ENCODE measurements at places on chromosomes 4 and X. TPM values are rescaled to one million over a fixed set of nuclear protein-coding genes. Genes with fewer than 3 reads are reported as not detected.

Gene ANXA10
- total RNA-seq = not detected

Gene FHIP1A
- total RNA-seq = 25.7 TPM

Gene MTNR1A
- 1.6 TPM for total RNA-seq

Gene PNMA5
- not detected for total RNA-seq

Gene TBC1D14
- total RNA-seq = 58.8 TPM

Gene HERC5
- total RNA-seq = 4.1 TPM

Gene GUCY1B1
- total RNA-seq = 10.9 TPM

Gene PTPN13
- total RNA-seq = 183 TPM

DNA sequence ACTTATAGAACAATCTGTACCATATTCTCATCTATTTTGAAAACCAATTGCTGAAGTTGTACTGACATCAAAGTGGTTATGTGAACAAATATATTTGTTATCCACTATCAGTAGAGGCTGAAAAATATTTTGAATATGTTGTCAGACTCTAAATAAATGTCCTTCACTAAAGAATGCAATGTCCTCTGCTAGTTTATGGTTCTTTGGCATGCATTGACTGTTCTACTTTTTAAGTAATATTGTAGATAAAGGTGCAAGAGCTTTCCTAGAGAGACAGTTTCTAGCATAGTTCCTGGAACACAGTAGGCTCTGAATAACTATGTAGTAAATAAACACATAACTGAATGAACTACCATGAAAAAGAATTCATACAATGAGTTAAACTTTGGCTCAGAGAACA lies 18.2 kb upstream of the COX7B2 start:
- no peaks in the 10 kb centered on the region for H3K36me3 ChIP-seq
- DNase-seq = no peak
- H3K27ac ChIP-seq = no peak overlapping the region
- H3K27me3 ChIP-seq = peaks cover 40% of the 10 kb centered on the region
- no peak overlapping the region for H3K4me3 ChIP-seq
- no peaks in the 10 kb centered on the region for H3K4me1 ChIP-seq

DNA sequence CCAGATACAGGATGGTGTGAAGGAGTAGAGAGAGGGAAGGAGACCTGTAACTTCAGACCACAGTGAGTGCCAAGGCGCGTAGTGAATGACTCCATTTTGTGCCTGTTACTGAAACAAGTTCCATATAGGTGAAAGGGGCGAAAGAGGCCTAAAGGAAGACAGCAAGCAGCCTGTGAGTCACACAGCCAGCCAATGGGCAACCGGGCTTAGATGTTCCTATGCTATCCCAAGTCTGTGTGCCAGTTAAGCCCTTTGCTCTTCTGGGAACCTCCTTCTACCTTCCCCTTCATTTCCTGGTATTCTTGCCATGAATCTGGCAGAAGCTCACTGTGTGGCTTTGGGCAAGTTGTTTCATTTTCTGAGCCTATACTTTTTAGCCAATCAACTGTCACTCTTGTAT lies 161.8 kb upstream of the LDB2 start:
- no peaks in the 10 kb centered on the region for H3K36me3 ChIP-seq
- H3K27ac ChIP-seq = no peak overlapping the region
- no peaks in the 10 kb centered on the region for H3K4me1 ChIP-seq
- no peak overlapping the region for H3K4me3 ChIP-seq

DNA sequence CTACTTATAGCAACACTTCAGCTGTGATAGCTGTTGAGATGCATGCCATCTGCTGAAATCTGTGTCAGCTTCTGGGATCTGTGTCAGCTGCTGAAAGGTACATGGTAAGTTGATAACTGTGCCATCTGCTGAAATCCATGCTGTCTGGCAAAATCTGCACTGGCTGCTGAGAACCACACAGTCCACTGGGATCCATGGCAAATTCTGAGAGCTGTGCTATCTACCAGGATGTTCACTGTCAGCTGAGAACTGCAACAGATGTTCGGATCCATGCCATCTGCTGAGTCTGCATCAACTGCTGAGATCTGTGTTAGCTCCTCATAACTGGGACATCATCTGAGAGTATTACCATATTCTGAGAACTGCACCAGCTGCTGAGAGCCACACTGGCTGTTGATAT lies 430.5 kb upstream of the POU3F4 start:
- H3K27ac ChIP-seq = no peak overlapping the region
- no peaks in the 10 kb centered on the region for H3K36me3 ChIP-seq
- H3K27me3 ChIP-seq = no peaks in the 10 kb centered on the region
- H3K4me3 ChIP-seq = no peak overlapping the region
- no peak for DNase-seq

- no peak for DNase-seq
- peaks cover 33% of the 10 kb centered on the region for H3K4me1 ChIP-seq
- H3K27ac ChIP-seq = no peak overlapping the region
- no peaks in the 10 kb centered on the region for H3K27me3 ChIP-seq
- no peak overlapping the region for H3K4me3 ChIP-seq
These were observed 59.0 kb downstream of the SAT1 start for GRCh38 chrX:23841847-23842522.

- no peaks in the 10 kb centered on the region for H3K4me1 ChIP-seq
- H3K4me3 ChIP-seq = no peak overlapping the region
- H3K36me3 ChIP-seq = no peaks in the 10 kb centered on the region
- no peak overlapping the region for H3K27ac ChIP-seq
These were observed 172.2 kb upstream of the CXCL13 start for GRCh38 chr4:77433418-77433733.

DNA sequence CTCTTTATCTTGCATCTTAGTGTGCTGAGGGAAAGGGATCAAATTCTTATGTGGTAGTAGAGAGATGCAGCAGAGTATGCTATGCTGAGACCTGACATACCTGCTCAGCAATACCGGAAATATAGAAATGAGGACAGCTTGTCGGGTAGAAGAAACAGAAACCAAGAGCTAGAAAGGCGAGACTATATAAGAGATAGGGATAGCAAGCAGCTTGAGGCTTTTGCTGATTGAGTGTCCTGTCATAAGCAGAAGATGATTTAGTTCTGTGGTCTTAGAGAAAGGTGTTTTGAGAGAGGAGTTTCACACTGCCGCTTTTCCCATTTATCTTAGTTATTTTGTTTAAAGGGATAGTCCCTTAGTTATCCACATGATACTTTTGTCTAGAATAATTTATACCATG lies 31.7 kb downstream of the USP9X start:
- H3K27ac ChIP-seq = no peak overlapping the region
- no peaks in the 10 kb centered on the region for H3K36me3 ChIP-seq

- no peaks in the 10 kb centered on the region for H3K27me3 ChIP-seq
- H3K4me1 ChIP-seq = no peaks in the 10 kb centered on the region
- H3K36me3 ChIP-seq = no peaks in the 10 kb centered on the region
- no peak for DNase-seq
- no peak overlapping the region for H3K4me3 ChIP-seq
These were observed 18.6 kb downstream of the CLTRN start for GRCh38 chrX:15646031-15646430.

- no peak for DNase-seq
- H3K27ac ChIP-seq = no peak overlapping the region
- H3K27me3 ChIP-seq = no peaks in the 10 kb centered on the region
- peaks cover 6% of the 10 kb centered on the region for H3K36me3 ChIP-seq
These were observed 219.8 kb downstream of the OR13H1 start for GRCh38 chrX:131763674-131764073.

DNA sequence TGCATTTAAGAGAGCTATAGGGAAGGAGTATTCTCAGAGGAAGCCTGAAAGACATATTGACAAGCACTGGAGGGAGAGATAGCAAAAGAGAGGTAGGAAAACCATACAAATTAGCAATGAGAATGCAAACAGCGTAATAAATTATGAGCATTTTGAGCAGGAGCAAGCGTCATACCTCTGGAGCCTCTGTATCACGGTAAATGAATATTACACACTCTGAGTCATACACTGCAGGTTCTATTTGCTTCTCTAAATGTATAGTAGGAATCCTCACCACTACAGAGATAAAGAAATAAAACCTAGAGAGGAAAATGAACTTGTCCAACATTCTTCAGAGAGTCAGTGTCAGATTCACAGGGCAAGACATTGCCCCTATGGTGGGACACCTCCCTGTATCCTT lies 46.4 kb upstream of the GABRE start:
- H3K27ac ChIP-seq = no peak overlapping the region
- H3K27me3 ChIP-seq = no peaks in the 10 kb centered on the region
- DNase-seq = no peak

DNA sequence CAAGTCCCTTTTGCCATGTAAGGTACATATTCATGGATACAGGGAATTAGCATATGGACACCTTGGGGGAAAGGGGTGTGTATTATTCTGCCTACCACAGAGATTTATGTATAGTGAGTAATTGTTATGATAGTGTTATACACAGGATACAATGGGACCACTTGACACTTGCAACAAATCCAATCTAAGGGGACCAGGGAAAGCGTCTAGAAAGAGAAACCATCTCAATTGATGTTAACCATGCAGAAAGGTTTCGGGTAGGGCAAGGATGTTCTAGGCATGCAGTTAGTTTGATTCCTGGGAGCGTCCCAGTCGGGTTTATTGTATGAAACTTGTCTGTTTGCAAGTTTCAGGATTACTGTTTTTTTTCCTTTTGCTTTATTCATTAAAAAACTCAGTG lies 34.2 kb downstream of the MMRN1 start:
- no peak overlapping the region for H3K4me3 ChIP-seq
- DNase-seq = no peak
- H3K27me3 ChIP-seq = no peaks in the 10 kb centered on the region
- no peaks in the 10 kb centered on the region for H3K36me3 ChIP-seq
- H3K27ac ChIP-seq = no peak overlapping the region

GRCh38 chrX:134373736-134374135 lies 86.2 kb upstream of the HPRT1 start:
- H3K4me1 ChIP-seq = peaks cover 11% of the 10 kb centered on the region
- H3K27ac ChIP-seq = peak overlapping the region; percentile 96
- DNase-seq = no peak
- H3K36me3 ChIP-seq = peaks cover 6% of the 10 kb centered on the region
- H3K27me3 ChIP-seq = no peaks in the 10 kb centered on the region

DNA sequence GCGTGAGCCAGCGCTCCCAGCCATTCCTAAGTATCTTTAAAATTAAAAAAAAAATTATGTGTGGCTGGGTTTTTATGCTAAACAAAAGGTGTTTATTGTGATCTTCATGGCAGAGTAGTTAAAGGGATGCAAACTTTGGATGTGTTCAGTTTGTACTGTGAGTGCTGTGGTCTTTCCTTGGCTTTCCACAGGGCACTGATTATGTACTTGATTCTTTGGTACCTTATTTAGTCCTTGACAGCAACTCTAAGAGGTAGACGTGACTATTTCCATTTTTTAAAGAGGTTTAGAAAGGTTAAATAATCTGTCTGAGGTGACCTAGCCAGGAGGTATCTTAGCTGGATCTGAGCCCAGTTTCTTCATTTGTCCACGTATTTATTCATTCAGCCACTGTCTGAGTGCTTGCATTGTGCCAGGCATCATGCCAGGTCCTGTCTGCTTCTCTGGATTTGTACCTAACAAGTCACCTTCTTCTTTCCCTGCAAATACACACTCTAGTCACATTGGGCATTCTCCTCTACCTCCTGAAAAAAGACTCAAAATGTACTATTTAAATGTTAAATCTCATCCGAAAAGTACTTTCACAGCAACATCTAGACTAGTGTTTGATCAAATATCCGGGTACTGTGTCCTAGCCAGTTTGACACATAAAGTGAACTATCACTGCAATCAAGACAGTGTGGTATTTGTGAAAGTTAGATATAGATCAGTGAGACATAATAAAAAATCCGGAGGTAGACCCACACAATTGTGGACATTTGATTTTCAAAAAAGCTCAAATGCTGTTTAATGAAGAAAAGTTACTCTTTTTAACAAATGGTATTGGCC lies 31.5 kb downstream of the WWC2 start:
- H3K4me1 ChIP-seq = peaks cover 12% of the 10 kb centered on the region
- peak overlapping the region; percentile 9 for H3K27ac ChIP-seq
- no peak for DNase-seq
- no peak overlapping the region for H3K4me3 ChIP-seq

DNA sequence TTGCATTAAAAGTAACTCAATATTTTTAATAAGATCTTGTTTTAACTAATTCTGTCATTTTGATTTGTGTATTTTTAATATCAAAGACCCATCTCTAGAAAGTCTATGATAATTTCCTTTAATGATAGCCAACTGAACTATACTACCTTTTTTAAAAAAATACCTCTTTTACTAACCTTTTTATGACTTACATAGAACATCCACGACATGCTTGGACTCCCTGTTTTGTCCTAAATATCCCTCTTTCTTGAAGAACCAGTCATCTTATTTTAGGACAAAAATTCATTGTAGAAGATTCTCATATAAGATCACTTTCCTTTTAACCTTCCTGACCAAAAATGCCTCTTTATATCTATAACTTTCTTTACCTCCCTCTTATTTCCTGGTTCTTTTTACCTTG lies 76.8 kb upstream of the GC start:
- peak; percentile 46 for DNase-seq
- no peak overlapping the region for H3K4me3 ChIP-seq
- no peaks in the 10 kb centered on the region for H3K27me3 ChIP-seq
- peaks cover 9% of the 10 kb centered on the region for H3K4me1 ChIP-seq
- no peaks in the 10 kb centered on the region for H3K36me3 ChIP-seq

GRCh38 chr4:3829956-3830773 lies 64.0 kb downstream of the ADRA2C start:
- DNase-seq = peak; percentile 91
- no peak overlapping the region for H3K27ac ChIP-seq
- no peaks in the 10 kb centered on the region for H3K36me3 ChIP-seq
- no peaks in the 10 kb centered on the region for H3K27me3 ChIP-seq

DNA sequence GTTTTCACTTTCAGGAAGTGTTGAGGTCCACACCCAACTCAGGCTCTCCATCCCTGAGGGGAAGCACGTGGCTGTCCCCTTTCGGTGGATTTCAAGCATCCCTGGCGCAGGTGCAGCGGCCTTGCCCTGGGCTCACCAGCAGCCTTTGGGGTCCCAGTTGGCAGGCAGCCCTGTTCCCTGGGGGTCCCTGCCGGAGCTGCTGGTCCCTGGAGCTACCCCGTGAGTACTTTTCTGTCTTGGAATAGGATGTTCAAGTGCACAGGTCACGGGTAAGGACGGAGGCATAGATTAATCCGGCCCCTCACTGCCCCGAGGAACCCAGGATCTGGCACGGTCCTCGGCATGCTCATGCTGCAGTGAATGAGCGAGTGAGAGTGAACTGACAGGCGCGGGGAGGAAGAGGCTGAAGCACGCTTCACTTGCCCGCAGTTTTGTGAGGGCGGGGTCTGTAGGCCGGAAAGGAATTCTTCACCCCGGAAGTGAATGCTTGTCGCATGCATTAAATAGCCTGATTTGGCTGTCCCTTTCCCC lies 117.2 kb upstream of the FAT1 start:
- H3K4me1 ChIP-seq = peaks cover 19% of the 10 kb centered on the region
- no peaks in the 10 kb centered on the region for H3K36me3 ChIP-seq
- no peak overlapping the region for H3K4me3 ChIP-seq
- no peaks in the 10 kb centered on the region for H3K27me3 ChIP-seq
- H3K27ac ChIP-seq = no peak overlapping the region

GRCh38 chr4:1601852-1602654 lies 82.1 kb downstream of the FAM53A start:
- no peaks in the 10 kb centered on the region for H3K36me3 ChIP-seq
- no peak for DNase-seq
- H3K27ac ChIP-seq = no peak overlapping the region

Data from neural progenitor cell (in vitro differentiated cells).